ENCODE measurements at places on chromosomes 7 and 10.

DNA sequence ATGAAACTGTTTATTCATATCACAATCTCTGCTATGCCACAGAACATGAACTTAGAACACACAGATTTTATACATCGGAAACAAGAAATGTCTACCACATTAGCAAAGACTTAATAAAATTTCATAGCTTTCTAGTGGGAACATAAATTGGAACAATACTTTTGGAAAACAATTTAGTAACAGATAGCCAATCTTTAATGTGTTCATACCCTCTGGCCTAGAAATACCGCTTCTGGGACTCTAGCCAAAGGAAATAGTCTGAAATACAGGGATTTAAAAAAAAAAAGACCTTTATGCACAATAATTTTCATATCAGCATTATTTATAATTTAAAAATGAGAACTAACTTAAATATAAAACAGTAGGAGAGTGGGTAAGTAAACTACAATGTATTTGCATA lies 168.5 kb downstream of the PLXNA4 start:
- DNase-seq: no peak

- DNase-seq: no peak
Observed at GRCh38 chr10:804787-805619, 115.5 kb upstream of the DIP2C start.

- no peak for DNase-seq
Observed at GRCh38 chr10:129886263-129886662, 77.8 kb downstream of the EBF3 start.

DNA sequence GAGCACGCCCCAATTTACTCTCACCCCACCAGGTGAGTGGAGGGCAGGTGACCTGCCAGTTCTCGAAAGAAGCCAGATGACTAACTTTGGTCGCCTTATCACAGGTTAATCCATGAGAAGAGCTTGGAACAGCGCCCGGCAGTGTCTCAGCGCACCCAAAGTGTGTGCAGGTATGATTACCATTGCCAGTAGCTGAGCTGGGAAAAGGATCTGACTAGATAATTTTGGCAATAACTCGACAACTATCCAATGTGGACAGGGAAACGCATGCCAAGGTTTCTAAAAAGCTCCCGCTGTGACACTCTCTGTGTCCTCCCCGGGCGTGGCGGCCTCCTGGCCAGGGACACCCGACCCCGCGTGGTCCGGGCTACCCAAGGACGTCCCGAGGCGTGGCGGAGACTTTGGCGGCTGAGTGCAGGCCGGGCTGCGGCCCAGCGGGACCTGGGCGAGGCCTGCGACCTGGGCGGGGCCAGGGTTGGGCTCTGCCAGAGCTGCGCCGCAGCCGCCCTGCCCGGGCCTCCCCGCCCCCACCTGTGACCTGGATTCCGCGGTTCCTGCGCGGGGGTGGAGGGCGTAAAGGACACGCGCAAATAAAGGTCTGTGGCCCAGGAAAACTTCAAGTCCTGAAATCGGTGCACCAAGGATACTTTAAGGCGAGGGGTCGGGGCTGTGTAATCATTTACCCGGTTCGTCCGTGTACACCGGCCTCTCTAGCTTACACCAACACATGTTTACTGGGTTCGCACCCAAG lies 13.7 kb upstream of the WAPL start:
- peak; percentile 29 for DNase-seq

DNA sequence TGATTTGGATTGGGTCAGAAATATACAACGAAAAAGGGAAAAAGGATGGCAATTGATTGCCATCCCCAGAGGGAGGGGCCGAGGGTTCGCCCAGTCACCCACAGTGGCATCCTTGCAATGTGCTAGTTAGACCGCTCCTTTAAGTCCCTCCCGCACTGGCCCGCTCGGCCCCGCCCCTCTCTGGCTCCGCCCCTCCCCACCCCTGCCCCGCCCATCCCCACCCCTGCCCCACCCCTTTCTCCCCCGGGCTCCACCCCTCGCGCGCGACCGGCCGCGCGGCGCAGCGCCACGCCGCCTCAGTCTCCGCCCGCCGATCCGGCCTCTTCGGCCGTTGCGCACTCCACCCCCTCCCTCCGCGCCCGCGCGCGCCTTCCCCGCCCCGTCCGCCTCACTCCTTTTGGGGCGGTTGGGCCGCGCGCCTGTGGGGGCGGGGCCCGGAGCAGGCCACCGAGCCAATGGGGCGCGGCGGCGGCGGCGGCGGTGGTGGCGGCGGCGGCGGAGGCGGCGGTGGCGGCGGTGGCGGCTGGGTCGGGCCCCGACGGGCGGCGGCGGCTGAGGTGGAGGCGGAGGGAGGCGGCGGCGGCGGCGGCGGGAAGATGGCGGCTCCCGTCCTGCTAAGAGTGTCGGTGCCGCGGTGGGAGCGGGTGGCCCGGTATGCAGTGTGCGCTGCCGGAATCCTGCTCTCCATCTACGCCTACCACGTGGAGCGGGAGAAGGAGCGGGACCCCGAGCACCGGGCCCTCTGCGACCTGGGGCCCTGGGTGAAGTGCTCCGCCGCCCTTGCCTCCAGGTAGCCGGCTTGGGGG lies at the start of gene VKORC1L1:
Gene VKORC1L1, plus strand, starts transcription at position 299 of the 806 bp plus-strand sequence. Its CDS starts 298 bp downstream, at position 597.
- peak; percentile 74 for DNase-seq

DNA sequence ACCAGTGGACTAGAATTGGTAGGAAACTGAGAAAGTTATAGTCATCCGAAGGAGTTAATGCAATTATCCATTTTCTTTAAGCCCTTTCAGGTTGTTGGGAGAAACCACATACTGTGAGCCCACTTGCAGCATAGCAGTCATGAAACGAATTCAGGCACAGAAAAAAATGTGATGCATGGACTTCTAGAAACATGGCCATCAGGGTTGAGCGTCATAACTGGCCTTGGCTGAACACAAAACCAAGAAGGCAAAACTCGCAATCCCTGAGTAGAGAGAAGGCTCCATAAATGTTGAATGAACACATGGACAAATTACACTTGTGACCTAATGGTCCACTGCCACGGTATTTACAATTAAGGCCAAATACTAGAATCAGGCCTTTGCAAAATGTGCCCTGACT lies 121.9 kb downstream of the FAM107B start:
- DNase-seq: no peak

GRCh38 chr7:28726555-28726954 lies 231.6 kb downstream of the TRIL start:
- no peak for DNase-seq

DNA sequence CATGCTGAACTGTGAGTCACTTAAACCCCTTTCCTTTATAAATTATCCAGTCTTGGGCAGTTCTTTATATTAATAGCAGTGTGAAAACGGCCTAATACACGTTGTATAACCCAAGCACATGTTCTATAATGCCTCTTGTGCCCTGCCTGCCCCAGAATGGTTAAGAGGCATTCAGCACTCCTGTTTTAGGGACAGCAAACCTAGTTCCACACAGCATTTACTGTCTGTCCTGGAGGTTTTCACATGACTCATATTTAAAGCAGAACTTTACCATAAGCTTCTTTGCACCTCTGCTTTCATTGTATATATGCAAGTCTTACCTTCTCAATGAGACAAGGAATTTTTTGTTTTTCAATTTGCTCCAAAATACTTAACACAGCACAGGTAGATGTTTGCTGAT lies 144.8 kb downstream of the ICA1 start:
- no peak for DNase-seq

- DNase-seq: no peak
Observed at GRCh38 chr10:12062754-12063482, 5.8 kb upstream of the DHTKD1 start.

- no peak for DNase-seq
Observed at GRCh38 chr7:39979406-39980073, 29.5 kb downstream of the CDK13 start.

GRCh38 chr10:35598379-35598778 lies 6.8 kb upstream of the GJD4 start:
- DNase-seq: no peak

DNA sequence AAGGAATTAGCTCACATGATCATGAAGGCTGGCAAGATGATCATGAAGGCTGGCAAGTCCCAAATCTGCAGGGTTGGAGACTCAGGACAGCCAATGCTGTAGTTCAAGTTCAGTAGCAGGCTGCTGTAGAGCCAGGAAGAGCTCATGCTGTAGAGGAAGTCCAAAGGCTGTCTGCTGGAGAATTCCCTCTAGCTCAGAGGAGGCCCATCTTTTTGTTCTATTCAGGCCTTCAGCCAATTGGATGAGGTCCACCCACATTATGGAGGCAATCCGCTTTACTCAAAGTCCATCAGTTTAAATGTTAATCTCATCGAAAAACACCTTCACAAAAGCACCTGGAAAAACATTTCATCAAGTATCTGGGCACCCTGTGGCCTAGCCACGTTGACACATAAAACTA lies 24.8 kb upstream of the FAM171A1 start:
- no peak for DNase-seq

DNA sequence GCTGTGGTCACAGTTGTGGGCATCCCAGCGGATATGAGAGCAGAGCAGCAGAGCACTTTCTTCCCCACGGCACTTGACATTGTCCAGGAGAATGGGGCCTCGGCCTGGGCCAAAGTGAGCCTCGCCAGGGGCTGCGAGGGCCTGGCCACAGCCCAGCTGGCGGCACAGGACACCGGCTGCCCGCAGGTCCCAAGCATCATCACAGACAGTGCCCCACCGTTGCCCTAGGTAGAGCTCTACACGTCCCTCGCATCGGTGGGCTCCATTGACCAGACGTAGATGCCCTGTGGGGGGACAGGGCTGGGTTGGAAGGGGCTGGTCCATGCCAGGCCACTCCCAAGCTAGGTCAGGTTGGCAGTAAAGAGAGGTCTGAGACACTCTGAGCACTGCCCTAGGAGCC lies 19.4 kb downstream of the SSC4D start:
- DNase-seq: no peak

DNA sequence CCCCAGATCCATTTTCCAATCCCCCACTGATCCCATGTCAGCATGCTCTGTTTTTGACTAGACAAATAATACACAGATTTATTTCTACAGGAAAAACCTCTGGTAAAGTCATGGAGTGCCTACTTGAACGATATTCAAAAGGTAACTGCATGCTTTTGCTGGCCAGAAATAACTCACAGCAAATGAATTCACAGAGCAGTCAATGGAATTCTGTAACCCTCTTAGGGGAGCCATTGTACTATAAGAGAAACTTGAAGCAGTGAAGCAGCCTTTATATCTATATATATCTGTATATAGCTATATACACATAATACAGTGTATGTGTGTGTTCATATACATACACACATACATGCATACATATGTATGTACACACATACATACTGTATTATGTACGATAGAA lies 29.0 kb upstream of the MEOX2 start:
- DNase-seq: no peak

- no peak for DNase-seq
Observed at GRCh38 chr10:71962901-71963300, 1.3 kb upstream of the CHST3 start.

GRCh38 chr10:6174201-6174874 lies 28.4 kb upstream of the PFKFB3 start:
- DNase-seq: no peak

GRCh38 chr10:86545101-86545500 lies 23.5 kb upstream of the WAPL start:
- no peak for DNase-seq

- no peak for DNase-seq
Observed at GRCh38 chr10:3093996-3094395, 26.6 kb downstream of the PFKP start.

- no peak for DNase-seq
Observed at GRCh38 chr10:22670788-22671187, 43.6 kb downstream of the PIP4K2A start.

DNA sequence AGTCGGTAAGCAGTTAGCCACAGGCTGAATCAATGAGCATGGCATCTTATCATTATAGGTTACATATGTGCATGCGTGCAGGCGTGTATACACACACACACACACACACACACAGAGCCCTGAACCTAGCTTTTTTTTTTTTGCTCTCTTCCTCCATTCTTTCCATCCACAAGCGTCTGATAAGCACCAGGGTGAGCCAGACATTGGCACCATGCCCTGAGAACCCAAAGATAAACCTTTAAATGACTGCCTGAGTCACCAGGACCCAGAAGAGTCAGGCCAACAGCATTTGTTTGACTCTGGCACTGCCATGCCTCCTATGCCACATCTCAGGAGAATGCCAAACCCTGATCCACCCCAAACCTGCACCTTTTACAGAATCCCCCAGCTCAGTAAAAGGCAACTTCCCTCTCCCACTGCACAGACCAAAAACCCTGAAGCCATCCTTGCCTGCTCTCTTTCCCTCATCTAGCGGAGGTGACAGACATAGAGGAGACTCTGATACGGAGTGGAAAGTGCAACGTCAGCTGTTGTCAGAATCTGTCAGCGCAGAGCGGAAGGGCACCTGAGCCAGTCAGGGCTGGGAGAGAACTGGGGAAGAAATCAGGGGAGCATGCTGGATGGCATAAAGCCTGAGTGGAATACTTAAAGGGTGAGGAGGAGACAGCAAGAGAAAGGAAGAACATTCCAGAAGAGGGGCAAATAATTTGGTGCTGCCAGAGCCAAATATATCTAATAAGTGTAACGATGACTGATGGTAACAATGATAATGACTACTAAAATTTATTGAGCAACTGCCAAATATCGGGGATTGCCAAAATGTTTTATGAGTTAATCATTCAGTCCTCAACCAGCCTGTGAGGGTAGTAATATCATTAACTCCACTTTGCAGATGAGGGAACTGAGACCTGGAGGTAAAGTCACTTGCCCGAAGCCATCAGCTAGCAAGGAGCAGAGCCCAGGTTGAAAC lies 3.2 kb downstream of the PARP12 start:
- peak; percentile 93 for DNase-seq

- DNase-seq: no peak
Observed at GRCh38 chr7:155870334-155871180, 58.3 kb upstream of the SHH start.

- DNase-seq: no peak
Observed at GRCh38 chr7:139675127-139676125, 102.4 kb downstream of the HIPK2 start.

Measured in bronchial epithelial cell (primary cell).